LHCN-M2 (cell line): ENCODE measurements at places on chromosomes 13 and 19.
A peak's percentile ranks its signal among the peaks of the same experiment; 100 is the strongest.

GRCh38 chr13:46641274-46642081 lies 88.5 kb downstream of the LRCH1 start:
- DNase-seq = peak; percentile 68

- no peak for DNase-seq
Measured at GRCh38 chr19:3367628-3368440, 1.5 kb downstream of the NFIC start.

DNA sequence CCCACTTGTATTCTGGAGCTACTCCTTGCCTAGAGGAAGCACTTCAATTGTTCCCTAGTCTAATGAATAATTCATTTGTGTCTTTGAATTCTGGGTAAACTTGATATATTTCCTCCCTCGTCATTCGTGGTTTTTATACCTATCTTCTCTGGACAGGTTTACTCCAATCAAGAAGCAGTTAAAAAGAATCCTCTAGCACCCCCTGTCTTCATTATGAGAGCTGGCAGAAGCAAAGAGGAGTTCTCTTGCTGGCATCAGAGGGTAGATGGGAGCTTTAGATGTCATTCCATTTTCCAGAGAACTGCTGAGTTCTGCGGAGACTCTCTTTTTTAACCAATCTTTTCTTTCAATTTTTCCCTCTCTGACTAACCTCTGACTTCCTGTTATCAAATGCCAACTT lies 627.7 kb downstream of the FGF9 start:
- no peak for DNase-seq

DNA sequence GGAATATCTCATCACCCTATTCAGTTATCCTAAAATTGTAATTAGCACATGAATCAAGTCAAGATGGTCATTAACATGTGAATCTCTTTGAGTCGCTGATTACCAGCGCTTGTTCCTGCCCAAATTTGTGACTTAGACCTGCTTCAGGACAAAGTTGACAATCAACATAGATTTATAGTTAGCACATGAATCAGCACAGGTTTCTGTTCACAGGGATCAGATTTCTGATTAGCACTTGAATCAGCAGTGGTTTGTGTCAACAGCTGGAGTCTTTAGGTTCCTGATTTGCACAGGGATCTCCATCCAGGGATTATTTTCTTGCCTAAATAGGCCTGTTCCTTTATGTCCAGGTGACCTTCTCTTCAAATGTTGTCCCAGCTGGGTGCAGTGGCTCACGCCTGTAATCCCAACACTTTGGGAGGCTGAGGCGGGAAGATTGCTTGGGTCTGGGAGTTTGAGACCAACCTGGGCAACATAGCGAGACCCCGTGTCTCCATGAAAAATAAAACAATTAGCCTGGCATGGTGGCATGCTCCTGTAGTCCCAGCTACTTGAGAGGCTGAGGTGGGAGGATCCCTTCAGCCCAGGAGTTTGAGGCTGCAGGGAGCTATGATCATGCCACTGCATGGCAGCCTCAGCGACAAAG lies 3.8 kb upstream of the LRFN3 start:
- DNase-seq = no peak

- peak; percentile 74 for DNase-seq
Measured at GRCh38 chr13:51620165-51620983, 36.1 kb downstream of the WDFY2 start.

DNA sequence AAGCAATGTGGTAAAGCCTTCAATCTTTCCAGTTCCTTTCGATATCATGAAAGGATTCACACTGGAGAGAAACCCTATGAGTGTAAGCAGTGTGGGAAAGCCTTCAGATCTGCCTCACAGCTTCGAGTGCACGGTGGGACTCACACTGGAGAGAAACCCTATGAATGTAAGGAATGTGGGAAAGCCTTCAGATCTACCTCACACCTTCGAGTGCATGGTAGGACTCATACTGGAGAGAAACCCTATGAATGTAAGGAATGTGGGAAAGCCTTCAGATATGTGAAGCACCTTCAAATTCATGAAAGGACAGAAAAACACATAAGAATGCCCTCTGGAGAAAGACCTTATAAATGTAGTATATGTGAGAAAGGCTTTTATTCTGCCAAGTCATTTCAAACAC lies 15.6 kb upstream of the ZNF763 start:
- DNase-seq = peak; percentile 24

GRCh38 chr19:21463449-21464105 lies 41.8 kb upstream of the ZNF429 start:
- no peak for DNase-seq

- no peak for DNase-seq
Measured at GRCh38 chr13:74625541-74625940, 491.3 kb upstream of the KLF12 start.

DNA sequence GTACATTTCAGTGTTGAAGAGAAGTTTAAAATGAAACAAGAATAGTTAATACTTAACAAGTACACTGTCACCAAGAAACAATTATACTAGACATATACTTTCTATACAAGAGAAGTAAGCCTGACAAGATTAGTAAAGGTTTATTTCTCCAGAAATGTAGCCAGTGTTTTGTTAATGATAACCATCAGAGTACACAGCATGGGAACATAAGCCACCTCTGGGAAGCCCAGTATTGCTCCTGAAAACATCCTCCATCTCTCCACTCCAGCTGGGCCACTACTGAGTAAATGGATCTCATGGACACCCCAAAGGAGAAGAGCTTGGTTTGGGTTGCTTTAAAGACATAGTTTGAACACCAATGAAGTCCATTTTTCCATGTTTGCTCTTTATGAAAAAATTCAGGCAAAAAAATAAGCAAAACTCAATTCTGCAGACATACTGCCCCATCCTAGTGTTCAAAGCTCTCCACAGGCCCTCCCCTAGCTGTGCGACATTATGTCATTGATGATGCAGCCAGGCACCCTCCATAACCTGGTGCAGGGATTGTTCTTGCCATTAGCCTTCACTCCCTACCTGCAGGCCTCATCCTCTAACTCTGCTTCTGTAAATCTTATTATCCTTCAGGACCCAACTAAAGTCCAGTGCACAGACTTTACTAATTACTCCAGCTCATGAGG lies 61.9 kb downstream of the LHFPL6 start:
- DNase-seq = no peak

DNA sequence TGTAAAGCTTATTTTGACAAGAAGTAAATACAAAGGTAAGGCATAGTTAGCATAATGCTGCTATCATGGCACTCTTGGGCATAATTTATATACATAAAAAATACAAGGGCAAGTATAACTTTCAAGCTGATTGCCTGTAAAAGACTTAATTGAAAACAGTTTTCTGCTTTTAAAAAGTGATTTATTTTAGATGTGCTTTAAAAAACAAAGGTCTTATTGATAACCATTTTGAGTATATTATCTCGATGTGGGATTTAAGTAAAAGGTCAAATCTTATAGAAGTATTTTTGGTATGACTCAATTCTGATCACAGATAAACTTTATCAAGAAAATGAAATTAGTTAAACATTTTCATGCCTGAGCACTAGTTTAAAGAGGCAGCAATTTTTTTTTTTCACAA lies 175.8 kb downstream of the KCNRG start:
- DNase-seq = no peak

DNA sequence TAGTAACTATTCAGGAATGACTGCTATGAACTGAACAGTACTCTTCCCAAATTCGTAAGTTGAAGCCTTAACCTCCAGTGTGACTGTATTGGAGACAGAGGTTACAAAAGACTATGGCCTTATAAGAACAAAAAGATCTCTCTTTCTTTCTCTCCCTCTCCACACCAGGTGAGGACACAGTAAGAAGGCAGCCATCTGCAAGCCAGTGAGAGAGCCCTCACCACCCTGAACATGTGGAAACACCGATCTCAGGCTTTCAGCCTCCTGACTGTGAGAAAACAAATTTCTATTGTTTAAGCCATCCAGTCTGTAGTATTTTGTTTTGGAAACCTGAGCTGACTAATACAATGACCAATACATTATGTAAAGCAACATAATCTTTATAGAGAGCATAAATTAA lies 888.9 kb downstream of the SLITRK1 start:
- DNase-seq = no peak

- no peak for DNase-seq
Measured at GRCh38 chr19:5337126-5337525, 3.5 kb downstream of the PTPRS start.

DNA sequence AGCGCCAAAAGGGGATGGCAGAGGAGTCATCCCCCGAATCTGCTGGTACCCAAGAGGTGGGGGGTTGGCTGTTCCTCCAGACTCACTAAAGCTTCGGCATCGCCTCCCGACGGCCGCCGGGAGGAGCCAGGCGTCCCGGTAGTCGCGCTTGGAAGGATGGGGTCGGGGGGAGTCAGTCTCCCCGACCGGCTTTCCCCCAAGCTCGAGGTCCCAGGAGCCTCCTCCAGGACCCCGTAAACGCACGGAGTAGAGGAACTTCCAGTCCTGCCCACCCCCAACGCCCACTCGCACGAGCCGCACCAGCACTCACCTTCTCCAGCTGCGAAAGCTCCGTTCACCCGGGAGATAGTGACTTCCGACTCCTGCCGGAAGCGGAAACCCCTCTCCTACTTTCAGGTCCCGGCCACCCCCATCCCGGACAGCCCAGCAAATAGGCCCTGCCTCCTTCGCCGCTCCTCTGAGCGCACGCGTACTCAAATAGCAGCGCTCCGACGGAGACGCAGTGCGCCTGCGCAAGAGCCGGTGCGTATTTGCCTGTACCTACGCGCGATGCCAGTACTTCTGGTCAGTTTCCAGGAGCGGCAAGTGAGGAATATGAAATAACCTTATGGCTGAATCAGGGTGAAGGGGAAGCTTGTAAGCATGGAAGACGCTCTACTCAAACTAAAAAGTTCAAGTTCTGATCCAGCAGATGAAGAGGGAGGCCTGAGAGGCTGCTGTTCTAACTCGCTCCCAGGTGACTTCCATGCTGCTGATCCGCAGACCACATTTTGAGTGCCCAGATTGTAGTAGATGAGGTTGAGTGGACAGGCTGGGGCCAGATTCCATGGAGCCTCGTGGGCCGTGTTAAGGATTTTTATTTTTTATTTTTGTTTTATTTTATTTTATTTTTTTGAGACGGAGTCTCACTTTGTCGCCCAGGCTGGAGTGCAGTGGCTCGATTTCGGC lies at the start of gene ELOF1:
Gene ELOF1 (minus strand): TSS at position 350 of the 948 bp plus-strand sequence. CDS start 4,883 bp downstream, outside the sequence.
- peak; percentile 95 for DNase-seq

DNA sequence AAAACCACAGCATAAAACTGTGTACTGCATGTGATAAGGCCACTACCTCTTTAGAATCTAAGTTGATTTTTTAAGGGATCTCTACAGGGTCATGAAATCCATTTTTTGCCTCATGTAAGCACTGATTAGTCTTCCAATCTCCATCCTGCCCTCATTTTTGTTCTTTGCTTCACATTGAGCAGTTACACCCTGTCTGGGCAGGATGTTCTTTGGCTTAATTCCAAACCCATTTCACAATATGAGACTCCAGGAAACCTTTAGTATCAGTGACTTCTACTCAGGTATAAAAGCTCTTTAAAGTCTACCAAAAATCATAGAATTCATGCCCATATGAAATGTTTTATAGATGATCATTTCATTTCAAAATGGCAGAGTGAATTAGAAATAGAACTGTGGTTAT lies 592.6 kb downstream of the TBC1D4 start:
- DNase-seq = peak; percentile 34

DNA sequence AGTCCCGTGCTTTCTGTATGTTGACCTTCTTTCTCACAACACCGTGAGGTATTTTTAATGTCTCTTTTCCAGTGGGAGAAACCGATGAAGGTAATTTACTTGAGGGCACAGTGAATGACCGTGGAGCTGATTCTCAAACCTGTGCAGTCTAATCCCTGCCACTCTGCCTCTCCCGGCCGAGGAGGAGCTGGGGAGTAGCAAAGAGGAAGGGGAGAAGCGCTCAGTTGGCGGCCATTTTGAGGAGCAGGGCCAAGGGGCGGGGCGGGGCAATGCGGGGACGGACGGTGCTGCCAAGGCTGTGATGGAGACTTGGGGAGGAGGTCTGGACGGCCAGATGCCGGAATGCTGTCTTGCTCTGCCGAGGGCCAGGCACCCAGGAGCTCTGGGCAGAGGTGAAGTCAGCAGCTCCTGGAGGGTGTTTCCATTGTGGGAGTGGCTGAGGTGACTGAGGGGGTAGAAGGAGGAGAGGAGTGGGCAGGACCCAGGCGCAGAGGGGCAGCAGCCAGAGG lies 12.4 kb upstream of the RANBP3 start:
- DNase-seq = no peak

DNA sequence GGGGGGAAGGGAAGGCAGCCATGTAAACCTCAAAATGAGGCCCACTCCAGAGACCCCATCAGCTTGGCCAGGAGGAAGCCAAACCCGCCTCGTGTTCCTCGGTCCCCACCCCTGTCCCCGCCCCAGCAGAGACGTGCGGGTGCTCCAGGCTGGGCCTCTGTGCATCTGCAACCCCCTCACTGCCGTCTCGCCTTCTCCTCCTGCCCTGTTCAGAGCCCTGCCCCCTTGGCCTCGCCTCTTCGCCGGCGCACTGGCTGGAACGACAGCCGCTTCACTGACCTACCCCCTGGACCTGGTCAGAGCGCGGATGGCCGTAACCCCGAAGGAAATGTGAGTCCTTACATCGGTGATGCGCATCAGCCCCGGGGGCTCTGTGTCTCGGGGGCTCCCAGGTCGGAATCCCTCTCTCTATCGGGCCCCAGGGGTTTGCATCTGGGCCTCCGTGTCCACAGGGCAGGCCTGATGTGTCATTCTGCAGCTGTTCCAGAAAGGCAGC lies 32.2 kb downstream of the TMEM161A start:
- no peak for DNase-seq

DNA sequence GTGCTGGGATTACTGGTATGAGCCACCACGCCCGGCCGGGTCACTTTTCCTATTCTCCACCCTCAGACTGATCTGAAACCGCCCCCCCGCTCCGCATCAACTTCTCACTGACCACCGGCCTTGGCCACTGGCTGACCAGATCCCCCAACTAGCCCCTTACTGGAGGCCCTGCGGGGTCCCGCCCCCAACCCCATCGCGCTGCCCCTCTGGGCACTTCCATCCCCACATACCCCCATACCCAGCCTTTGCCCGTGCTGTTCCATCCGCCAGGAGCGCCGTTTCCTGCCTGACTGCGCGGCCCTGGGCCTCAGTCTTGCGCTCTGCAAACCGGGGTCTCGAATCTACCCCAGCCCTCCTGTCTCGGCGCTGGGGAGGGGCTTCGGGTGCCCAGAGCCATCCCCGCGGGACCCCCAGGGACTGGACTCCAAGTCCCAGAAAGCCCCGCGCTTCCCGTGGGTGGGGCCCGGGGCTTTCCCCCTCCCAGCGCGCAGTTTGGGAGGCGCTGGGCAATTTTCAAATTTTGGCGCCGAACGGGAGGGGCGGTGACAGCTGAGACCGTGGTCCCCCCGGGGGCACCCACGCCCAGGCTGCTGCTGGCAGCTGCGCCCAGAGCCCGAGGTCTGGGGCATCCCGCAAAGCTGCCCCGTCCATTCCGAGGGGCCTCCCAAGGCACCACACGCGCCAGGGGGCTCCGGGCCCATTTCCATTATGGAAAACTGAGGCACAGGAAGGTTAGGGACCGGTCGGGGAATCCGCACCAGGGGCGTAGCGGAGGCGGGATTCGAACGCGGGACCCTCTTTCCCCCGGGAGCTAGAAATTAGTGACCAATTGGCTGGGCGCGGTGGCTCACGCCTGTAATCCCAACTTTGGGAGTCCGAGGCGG lies 5.2 kb upstream of the LMNB2 start:
- DNase-seq = peak; percentile 92

GRCh38 chr19:8150178-8150865 lies 930 bp upstream of the FBN3 start:
- DNase-seq = no peak

GRCh38 chr19:48290401-48290770 lies 20.5 kb downstream of the ZNF114 start:
- DNase-seq = no peak
